Dermis lymphatic vessel endothelial cell (primary cell): ENCODE measurements at places on chromosomes 3 and 15. TPM values are rescaled to one million over a fixed set of nuclear protein-coding genes. Genes with fewer than 3 reads are reported as not detected.

C15orf62 gene
- under 0.01 and 0.11 TPM in 2 replicates for total RNA-seq

RPP25 gene
- total RNA-seq = 20.0 and 29.3 TPM in 2 replicates

SNUPN gene
- 14.2 and 16.9 TPM in 2 replicates for total RNA-seq

GABRR3 gene
- total RNA-seq = not detected in 2 replicates

NTRK3 gene
- not detected in 2 replicates for total RNA-seq

MYRIP gene
- total RNA-seq = 8.9 and 10.1 TPM in 2 replicates

SLC12A1 gene
- not detected in 2 replicates for total RNA-seq

OXTR gene
- 0.17 and 0.65 TPM in 2 replicates for total RNA-seq
